ENCODE measurements at places on chromosomes 11 and 22.

DNA sequence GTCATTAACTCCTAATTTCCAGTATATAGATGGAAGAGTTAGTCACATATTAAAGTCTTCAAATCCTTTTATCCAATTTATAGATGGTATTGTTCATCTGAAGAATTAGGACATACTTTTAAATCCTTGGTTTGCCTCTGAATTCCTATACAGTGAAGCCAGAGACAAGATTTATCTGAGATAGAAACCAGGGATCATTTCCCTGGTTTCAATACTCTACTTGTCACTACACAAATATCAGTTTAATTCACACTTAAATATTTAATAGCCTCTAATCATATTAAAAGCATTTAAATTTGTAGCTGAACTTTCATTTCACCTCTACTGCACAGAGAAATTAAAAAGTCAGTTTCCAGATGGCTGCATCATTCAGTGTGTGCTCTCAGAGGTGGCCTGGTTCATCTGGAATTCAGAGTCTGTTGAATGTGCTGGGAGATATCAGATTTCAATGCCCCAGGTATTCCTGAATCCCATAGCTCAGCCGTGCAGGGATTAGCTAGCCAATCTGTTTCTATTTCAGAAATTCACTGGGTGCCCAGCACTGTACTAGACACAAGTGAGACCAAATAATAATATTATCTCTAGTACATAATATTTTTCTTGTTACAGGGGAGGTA lies 344.3 kb downstream of the AASDHPPT start:
- DNase-seq: no peak

DNA sequence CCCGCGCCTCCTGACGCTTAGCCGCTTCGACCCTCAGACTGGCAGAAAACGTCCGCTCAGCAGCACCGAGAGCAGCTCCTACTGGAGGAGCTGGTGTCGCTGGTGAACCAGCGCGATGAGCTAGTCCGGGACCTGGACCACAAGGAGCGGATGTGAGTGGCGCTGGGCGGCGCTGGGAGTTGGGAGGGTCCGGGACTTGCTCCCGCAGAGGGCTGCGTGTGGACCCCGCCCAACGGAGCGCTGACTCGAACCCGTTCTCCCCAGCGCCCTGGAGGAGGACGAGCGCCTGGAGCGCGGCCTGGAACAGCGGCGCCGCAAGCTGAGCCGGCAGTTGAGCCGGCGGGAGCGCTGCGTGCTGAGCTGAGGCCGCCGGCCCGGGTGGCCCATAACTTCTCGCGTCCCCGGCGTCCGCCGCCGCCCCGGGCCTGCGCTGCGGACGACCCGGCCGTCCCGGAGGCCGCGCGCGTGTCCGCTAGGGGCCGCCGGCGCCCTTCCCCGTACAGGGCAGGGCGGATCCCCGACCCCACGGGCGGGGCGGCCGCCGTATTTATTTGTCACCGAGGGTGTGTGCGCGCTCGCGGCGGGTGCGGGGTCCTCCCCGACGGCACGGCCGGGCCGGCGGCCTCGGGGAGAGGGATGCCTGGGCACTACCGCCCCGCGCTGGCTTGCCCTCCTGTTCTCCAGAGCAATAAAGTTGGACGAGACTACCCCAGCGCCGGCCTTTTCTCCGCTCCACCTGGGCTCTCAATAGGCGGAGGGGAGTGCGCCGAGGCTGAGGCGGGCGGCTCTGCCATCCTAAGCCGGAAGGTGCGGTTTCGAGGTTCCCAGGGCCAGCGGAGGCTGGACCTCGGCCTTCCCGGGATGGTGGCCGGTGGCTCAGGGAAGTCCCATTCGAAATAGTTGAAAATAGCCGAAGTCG lies 3.4 kb downstream of the KCNK7 start:
- no peak for DNase-seq

DNA sequence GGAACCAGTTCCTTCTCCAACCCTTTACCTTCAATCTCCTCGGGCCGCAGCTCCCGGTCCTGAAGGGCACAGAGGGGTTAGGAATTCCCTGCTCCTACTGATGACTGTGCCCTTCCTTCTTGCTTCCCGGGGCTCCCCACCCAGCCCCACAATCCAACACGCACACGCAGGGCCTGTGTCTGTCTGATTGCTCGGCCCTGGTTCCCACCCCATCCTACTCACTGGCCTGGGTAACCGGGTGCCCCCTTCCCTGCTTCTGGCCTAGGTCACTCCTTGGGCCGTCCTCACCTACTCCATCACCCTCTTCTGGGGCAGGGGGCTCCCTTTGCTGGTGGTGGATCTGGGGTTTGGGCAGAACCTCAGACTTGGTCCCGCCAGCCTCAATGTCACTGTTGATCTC lies 1.3 kb downstream of the CABP2 start:
- no peak for DNase-seq

DNA sequence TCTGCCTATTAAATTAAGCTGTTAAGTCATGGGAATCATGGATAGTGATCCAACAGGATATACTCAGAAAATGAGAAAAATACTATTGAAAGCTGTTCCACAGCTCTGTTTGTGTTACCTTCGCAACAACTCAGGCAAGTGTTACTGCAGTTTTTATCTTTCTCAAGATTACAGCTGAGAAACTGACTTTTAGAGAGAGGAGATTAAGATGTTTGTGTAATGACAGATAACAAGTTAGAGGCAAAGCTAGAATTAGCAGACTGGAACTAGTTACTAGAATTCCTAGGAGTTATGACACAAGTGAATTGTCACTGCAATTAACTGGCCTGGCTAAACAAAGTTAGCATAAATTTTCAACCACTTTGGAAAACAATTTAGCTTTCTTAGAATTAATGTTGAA lies 1.6 kb downstream of the SLN start:
- DNase-seq: no peak

DNA sequence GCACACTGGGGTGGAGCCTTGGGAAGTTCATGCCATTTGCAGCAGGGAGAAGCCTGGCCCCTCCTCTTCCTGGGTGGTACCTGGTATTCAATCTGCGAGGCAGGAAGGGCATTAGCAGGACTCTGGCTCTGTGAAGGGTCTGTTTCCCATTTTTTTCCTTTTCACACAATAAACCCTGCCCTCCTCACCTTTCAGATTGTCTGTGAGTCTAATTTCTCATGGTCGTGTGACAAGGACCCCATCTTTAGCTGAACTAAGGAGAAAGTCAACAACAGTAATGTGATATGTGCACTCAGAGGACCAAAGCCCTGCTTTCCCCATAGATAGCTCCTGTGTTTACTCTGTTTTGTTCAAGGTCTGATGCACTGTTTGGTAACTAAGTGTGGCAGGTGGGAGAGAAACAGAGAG lies 26.6 kb upstream of the CASP4 start:
- DNase-seq: no peak

DNA sequence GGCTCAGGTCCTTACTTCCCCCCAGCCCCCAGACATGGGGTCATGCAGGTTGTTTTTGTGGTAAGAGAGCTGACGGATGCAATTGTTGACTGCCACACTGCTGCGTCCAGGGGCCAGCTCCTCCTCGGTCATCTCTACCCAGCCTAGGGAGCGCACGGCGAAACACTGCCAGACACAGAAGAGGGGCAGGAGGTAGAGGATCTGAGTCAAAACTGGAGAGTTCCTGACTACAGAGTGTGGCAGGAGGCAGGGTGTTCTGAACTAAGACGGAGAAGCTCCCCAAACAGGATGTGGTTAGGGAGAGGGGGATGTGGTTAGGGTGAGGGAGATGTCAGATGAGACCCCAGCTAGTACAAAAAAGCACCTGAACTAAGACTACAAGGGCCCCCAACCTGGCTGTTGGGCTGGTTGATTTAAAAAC lies 12.3 kb downstream of the SMPD1 start:
- DNase-seq: no peak

- DNase-seq: no peak
These were observed at the start of gene SCT for GRCh38 chr11:626475-627307. Gene SCT, minus strand, starts transcription at chr11:627181. Its CDS starts 38 bp downstream, at chr11:627143.

DNA sequence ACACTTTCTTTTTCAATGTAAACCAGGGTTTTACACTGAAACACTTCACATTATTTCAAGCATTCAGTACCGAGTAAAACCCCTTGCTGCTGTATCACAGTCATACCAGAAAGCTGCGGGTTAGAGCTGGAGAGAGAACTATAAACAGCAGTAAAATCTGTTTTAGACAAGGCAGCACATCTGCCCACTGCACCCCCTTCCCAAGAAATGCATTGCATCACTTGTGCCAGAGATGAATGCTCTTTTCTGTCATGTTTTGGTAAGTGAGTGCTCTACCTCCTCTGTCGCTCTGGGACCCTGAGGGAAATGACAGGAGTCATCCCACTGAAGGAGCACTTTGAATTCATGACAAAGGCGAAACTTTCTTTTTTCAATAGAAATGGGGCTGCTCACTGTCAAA lies 107.2 kb downstream of the MAML2 start:
- DNase-seq: no peak

DNA sequence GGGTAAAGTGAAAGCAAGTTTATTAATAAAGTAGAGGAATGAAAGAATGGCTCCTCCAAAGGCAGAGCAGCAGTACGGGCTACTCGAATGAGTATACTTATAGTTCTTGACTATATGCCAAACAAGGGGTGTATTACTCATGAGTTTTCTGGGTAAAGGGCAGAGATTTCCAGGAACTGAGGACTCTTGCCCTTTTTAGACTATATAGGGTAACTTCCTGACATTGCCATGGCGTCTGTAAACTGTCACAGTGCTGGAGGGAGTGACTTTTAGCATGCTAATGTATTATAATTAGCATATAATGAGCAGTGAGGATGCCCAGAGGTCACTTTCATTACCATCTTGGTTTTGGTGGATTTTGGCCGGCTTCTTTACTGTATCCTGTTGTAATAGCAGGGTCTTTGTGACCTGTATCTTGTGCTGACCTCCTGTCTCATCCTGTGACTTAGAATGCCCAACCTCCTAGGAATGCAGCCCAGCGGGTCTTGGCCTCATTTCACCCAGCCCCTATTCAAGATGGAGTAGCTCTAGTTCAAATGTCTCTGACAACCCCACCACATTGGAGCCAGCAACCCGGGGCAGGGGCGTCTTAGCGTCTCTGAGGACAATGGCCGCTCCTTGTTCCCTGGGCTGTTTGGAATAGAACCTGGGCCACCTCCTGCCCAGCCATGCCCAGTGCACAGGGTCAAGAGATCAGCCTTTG lies 34.9 kb upstream of the CD82 start:
- DNase-seq: no peak

DNA sequence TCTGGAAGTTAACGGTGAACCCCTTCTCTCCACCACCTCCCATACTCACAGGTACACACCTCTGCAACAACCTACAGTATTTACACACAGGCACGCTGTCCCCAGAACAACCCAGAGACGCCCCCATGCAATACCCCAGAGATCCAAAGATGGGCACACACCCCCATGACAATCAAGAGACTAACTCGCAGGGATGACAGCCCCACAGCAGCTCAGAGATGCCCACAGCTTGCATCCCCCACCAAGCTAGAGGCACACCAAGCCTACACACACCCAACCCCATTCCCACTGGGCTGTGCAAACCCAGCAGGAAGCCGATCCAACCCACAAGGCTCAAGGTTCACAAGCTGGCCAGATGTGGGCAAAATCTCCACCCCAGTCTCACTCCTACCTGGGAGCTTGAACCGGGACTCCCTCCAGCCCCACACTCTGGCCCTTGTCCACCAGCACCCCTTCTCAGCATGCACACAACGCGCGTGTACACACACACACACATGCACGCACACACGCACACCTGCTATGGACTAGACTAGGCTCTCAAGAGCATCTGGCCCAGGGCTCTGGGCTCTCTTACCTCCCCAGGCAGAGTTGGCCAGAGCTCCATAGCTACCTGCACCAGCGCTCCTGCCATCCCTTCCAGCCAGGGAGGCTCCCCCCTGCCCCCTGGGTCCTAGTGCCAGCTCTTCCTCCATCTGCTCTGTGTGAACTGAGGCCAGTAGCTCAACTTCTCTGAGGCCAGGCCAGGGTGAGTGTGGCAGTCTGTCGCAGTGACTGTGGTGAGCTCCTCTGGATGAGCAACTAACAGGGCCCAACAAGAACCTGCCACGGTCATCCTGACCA lies 11.5 kb downstream of the STARD10 start:
- no peak for DNase-seq

- DNase-seq: no peak
These were observed 153.9 kb downstream of the TEAD1 start for GRCh38 chr11:12827929-12828812.

DNA sequence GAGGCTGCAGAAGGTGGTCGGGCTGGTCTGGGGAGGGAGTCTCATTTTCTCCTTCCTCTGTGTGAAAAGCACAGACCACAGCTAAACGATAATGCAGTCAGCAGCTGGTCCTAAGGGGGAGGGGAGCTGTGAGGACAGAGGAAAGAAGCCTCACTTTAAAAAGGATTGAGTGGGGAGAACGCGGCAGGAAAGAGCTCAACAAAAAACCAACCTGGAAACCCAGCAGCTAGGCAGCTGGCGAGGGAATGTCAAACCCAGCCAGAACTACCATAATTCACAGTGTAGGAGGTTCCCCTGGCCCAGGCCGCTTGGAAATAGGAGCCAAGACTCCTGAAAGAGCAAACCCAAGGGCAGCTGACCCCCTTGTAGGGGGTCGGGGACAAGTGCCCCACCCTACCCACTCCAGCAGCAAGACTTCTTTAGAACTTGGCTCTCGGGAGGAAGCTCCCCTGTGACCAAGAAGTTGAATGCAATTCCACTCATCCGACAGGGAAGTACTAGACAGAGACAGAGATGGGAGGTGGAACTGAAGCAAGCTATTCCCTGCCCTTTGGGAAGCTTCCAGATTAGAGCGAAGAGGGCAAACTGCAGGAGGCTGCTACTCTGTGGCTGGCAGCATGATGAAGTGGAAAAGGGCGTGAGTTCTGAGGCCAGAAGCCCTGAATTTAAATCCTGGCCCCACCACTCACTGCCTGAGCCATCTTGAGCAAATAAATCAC lies 16.5 kb upstream of the DGKZ start:
- DNase-seq: no peak

- DNase-seq: peak; percentile 62
These were observed 10.9 kb downstream of the INS start for GRCh38 chr11:2149864-2150847.

GRCh38 chr11:1070594-1071462 lies 3.8 kb upstream of the MUC2 start:
- DNase-seq: no peak

- DNase-seq: no peak
These were observed 21.1 kb upstream of the ME3 start for GRCh38 chr11:86693518-86693917.

DNA sequence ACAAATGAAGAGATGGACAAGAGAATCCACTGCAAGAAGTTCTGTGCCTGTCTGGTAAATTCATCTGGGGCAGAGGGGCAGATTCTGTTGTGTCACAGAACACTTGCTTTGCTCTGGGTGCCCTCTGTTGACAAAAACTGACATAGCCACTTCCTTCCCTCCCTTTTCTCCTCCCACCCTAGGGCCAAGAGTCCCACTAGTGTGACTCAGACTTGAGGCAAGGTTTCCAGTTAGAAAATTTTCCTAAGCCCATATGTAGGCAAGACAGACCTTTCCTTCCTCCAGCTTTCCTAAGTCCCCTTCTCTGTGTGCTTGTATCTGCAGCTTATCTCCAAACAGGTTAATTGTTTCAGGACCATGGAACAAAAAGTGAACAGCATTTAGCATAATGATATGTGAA lies 106.8 kb downstream of the RBFOX2 start:
- DNase-seq: peak; percentile 76

GRCh38 chr11:130715085-130715876 lies 201.0 kb downstream of the SNX19 start:
- no peak for DNase-seq

All from HCT116 (cell line).